Astrocyte (in vitro differentiated cells and primary cell): ENCODE measurements at places on chromosomes 6 and 20. TPM values are rescaled to one million over a fixed set of nuclear protein-coding genes. Genes with fewer than 3 reads are reported as not detected.

Gene MICB
- total RNA-seq: 4.1 and 5.8 TPM in 2 replicates

DNA sequence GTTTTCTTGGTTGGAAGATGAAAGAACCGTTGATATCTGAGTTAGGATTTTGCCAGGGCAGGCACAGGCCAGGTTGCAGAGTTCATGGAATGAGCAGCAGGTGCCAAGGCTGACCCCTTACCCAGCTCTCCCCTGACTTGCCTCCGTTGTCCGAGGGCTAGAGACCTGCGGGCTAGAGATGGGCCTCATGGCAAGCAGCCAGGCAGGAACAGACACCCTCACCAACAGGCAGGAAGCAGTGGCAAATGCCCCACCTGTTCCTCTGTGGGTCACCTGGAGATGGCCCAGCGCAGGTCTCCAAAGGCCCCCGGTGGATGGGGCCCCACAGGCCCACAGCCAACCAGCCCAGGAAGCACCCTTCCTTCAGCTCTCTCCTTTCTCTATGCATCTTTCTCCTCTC, 186.7 kb upstream of the PMEPA1 start:
- H3K27me3 ChIP-seq: peaks cover 14% of the 10 kb centered on the region
- H3K4me3 ChIP-seq: no peak overlapping the region
- no peaks in the 10 kb centered on the region for H3K4me1 ChIP-seq

DNA sequence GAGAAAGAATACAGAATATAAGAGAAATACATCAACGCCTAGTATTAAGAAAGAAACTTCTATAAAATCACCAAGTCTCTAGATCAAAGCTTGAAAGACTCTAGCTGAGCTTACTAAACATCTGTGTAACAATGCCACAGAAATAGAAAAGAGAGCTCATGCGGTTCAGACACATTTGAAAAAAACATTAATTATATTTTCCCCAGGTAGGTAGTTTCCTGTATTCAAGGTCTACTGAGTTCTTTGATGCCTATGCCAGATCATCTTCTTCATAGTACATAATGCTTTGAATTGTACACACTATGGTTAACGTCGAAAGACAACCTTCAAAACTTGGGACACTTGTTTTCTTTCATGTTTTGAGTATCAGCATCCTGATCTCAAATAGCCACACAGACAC, 11.3 kb downstream of the MOXD1 start:
- H3K27me3 ChIP-seq: no peaks in the 10 kb centered on the region
- H3K36me3 ChIP-seq: no peaks in the 10 kb centered on the region
- no peak for DNase-seq
- H3K27ac ChIP-seq: no peak overlapping the region

GRCh38 chr20:38543014-38543906, 37.7 kb upstream of the ADIG start:
- no peak overlapping the region for H3K4me3 ChIP-seq
